Urinary bladder (tissue), 4 donors: ENCODE measurements at places on chromosomes 1 and 21. TPM values are rescaled to one million over a fixed set of nuclear protein-coding genes. Genes with fewer than 3 reads are reported as not detected.

GRCh38 chr21:42343963-42344510 is 6.8 kb downstream of the TFF2 start:
- DNase-seq, result no peak

DNA sequence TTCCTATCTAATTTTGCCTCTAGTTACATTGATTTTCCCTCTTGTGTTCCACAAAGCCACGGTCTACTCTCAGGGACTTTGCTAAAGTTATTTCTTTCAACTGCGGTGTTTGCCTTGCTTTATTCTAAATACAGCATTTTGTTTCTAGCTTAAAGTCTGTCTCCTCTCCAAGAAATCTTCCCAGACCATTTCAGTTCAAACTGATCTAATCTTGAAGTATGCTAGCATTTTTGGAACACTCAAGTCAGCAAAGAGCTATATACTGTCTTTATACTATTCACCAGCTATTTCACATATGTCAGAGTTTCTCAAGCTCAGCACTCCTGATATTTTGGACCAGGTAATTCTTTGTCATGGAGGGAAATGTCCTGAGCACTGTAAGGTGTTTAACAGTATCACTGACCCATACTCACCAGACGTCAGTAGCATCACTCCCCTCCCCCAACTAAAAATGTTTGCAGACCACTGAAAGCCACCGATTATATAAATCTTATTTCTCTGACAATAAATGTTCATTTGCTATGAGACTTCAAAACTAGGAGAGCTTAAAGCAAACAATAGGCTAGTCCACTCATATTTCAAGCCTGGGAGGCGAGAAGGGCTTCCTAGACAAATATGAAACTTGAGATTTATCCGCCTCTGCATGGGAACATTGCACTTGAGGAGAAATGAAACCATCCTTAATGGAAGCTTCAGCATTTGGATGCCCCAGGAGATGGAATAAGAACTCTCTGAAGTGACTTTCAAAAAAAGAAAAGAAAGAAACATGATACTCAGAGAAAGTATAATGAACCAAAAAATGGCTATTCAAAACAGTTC is 81.1 kb downstream of the KIAA0319L start:
- DNase-seq, result no peak

DNA sequence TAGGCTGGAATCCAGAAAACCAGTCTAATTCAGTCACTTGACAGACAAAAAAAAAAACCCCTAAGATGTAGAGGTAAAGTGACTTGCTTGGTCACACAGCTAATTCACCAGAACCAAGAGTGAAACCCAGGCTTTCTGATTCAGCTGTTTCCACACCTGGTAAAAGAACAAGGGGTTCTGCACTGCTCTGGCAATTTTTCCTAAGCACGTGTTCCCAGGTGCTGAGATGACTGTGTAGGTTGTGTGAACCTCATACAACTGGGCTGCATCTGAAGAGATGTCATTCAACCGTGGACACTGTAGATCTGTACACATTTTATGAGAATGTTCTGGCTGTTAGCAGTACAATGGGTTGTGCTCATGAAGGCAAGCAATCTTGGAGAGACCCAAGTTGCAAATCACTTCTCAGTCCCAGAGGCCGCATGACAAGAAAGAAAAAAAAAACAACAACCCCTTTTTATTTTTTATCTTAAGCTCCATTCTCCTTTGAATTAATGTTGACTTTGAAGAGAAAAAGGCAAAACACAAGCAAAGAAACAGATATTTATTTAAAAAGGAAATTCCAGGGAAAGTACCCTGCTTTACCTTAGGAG is 95.4 kb downstream of the INTS7 start:
- DNase-seq, result no peak

DNA sequence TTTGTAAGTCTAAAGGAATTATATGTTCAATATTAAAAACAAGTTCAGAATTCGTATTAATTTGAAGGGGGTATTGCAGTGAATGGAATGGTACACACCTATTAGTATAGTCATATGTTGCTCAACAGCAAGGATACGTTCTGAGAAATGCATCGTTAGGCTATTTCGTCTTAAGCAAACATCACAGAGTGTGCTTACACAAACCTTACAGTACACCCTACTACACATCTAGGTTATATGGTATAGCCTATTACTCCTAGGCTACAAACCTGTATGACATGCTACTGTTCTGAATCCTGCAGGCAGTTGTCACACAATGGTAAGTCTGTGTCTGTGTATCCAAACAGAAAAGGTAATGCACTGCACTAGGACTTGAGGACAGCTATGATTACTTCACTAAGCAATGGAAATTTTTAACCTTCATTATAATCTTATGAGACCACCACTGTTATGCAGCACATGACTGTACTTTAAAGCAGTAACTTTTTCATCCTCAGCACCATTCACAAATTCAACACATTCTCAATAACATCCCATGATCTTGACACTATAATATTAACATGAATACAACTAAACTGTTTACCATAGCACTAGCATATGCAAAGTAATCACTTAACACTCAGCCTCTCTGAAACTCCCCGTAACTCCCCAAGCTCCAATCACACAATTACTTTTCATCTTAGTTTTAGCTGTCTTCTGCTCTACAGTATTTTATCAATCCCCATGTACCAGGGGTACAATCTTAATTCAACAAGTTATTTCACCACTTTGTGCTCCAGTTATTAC is 14.4 kb upstream of the PSMG1 start:
- no peak for DNase-seq

GRCh38 chr1:116389013-116389412 is 16.0 kb downstream of the ATP1A1 start:
- no peak for DNase-seq

GRCh38 chr1:165222580-165222979 is 133.9 kb downstream of the LMX1A start:
- no peak for DNase-seq

The S100A3 gene
- not detected for total RNA-seq

The TAS1R1 gene
- not detected for total RNA-seq

DNA sequence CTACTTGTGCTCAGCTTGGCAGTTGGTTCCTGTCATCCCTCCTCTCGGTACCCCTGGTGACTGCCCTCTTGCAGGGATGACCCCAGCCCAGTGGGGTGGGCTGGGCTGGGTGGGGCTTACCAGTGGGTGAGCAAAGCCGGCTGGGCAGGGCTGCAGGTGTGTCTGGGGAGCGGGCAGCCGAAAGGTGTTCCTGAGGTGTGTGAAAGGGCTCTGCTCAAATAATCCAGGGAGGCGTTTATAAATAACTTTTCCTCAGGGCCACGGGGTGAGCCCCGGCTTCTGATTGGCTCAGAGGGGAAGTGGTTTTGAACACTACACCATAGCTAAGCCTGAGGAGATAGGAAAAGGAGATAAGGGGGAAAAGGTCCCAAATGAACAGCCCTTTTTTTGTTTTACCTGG is at the start of gene SLC26A9:
Gene SLC26A9 (minus strand): TSS at position 212 of the 400 bp plus-strand sequence. CDS start 7,636 bp downstream, outside the sequence.
- DNase-seq, result no peak

The NHLH2 gene
- total RNA-seq, result not detected

GRCh38 chr1:55275151-55275748 is 60.1 kb upstream of the USP24 start:
- no peak for DNase-seq

DNA sequence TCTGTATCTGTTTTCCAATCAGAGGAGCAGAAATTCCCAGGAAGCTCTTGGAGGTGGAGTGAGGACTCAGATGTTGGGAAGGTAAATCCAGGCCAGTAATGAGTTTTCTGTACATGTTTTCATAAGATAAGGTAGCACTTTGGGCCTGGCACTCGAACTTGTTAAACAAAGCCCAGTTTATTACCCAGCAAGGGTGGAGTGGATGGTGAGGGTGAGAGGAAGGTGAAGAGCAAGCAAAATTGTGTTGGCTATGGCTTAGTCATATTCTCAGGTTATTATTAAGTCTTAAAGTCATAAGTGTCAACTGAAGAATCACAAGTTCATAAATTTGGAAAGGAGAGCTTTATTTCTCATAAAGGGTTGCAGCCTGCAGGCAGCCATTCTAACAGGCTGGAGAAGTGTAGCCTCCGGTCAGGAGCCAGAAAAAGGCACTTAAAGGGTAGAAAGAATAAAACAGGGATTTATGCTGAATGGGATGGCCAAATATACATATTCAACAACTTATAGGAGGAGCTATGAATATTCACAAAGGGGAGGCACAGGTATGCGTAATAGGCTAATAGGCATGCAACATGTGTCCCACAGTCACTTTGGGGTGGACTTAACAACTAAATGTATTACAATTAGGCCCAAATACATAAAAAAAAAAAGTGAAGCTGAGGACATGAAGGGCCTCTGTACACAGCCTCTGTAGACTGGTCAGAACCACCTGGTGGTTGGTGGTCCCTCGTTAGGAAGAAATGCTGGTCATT is 523.9 kb downstream of the LMO4 start:
- DNase-seq, result no peak

DNA sequence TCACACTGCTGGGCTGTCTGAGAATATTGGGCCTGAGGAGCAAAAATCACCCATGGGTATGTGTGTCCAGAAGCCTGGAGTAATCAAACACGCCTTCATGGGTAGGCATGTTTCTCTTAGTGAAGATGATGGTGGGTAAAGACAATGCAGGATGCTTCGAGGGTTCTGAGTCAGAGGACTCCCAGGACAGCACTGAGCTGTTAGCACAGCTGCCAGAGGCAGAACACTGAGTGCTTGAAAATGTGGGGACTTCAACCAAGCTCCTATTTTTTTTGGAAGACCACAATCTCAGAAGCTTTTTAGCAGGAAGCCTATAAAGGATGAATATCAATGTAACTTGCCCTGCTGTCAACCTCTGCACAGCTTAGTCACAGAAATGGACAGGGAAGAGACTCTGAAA is 7.9 kb upstream of the NT5C1A start:
- DNase-seq, result no peak

DNA sequence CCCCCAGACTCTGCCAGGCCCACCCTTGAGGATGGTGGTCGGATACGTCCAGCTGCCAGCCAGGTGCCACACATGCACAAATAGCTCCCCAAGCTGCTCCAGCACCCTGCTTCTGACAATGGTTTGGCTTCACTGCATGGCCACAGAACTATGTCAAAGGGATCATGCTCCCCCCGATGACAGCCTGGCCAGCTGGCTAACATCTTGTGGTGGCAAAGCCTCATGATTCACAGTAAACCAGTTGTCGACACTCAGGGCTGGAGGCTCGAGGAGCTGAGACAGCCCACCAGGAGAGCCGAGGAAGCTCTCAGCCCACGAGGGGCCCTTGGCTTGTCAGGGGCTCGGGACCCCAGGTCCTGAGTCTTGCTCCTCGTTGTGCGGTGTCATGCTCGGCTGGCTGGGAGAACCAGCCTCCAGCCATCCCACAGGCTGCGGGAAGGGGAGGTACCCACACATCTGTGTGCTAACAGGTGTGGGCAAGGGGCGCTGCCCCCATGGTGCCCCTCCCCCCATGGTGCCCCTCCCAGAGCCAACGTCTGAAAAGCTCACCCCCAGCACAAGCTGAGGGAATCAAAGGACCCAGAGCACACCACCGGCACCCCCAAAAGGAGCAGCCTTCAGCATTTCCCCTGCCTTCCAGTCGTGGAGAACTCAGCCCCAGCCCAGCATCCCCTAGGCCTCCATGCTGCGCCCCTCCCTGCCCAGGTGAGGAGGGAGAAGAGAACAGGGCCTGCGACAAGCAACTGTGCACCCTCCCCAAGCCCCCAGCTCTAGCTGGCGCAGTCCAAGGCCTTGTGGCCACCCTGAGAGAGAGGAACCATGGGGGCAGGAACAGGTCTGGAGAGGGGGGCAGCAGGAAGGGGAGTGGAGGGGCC is 41.2 kb downstream of the KIF21B start:
- DNase-seq, result no peak

DNA sequence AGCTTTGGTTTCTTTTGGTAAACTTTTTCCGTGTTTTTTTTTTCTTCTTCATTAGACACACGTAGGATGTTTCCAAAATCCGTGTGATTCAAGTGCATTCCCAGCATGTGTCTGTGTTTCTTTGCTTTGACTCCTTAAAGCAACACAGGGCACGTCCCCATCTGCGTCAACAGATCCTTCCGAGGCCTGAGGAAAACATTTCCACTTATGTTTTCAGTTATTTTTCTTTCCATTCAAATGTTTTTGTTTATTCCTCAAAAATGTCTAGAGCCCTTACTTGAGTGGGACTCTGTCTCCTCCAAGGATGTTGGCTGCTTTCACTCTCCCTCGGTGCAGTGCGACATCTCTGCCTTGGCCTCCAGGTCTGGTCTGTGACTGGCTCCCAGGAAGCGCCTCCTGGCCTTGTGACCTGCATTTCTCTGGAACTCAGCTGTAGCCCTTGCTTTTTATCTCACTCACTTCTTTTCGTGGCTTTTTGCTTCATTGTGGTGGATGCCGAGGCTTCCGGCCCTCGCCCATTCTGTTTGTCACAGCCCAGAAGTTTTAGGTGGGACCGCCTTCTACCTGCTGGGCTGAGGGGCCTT is 31.3 kb upstream of the SLC19A1 start:
- no peak for DNase-seq

DNA sequence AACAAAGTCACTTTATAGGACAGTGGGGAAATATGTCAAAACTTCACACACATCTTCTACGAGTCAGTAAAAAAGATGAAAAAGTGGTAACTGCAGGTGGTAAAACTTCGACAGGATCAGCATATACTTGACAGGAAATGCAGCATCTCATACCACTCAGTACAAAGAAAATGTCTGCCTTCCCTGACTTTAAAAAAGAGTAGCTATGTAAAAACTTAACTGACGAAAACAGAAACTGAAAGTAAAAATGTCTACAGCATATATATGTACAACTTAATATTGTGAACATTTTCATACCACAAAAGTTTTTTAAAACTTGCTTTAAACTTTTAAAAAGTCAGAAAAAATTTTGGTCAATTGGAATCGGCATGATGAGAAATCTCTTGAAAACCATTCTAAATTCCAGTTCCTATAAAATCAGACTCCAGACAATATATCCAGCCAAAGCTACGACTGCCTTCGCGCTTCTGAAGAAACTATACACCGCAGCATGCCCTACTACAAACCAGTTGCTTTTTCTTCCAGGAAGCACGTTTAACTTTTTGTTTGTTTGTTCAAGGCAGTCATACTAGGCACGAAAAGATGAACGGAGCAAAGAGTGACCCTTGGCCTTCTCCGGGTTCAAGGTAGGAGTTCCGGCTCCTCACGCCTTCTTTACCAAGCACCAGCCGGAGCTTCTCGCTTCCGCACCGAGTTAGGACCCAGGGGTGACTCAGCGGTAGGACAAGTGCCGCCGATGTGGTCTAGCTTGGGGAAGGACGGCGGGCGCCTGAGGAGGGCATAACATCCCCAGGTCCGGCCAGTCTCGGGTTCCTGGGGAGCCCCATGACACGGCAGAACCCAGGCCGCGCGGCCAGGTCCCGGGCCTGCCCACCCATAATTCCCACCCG is 612 bp downstream of the PSMA5 start:
- DNase-seq, result no peak

DNA sequence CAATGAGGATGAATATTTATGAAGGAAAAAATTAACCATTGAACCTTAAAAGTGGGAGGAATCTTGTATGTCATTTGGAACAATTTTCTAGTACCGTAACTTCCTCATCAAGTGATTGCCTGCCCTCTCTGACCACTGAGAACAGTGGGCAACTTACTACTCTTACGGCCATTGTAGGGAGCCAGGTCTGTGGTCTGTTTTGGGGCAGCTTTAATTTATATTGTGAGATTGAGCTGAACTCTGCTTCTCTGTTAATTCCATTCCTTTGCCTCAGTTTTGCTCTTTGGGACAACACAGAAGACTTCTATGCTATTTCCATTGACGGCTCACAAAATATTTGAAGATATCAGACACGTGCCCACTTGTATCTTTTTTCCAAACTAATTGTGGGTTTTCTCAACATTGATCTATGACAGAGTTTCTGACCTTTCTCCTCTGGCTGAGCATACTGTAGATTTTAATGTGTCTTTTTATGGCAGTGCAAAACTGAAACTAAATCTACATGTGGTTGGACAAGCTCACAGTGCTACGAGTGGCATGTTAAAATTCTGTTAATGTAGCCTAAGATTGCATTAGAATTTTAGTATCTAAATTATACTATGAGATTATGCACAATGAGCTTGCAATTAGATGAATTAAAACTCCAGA is 27.8 kb upstream of the ZNF281 start:
- no peak for DNase-seq
